ENCODE measurements at places on chromosomes 1 and 21.

DNA sequence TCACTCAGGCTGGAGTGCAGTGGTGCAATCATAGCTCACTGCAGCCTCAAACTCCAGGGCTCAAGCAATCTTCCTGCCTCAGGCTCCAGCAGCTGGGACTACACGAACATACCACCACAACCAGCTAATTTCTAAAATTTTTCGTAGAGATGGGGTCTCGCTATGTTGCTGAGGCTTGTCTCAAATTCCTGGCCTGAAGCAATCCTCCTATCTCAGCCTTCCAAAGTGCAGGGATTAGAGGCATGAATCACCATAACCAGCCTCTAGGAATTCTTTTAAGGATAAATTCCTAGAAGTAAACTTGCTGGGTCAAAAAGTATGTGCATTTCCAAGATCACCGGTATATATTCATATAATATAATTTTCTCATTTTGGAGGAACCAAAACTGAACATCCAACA is 17.6 kb upstream of the HUNK start:
- no peak for DNase-seq

GRCh38 chr1:188584119-188584518 is 1755.4 kb downstream of the PLA2G4A start:
- no peak for DNase-seq

GRCh38 chr1:159756397-159756796 is 24.4 kb upstream of the DUSP23 start:
- no peak for DNase-seq

DNA sequence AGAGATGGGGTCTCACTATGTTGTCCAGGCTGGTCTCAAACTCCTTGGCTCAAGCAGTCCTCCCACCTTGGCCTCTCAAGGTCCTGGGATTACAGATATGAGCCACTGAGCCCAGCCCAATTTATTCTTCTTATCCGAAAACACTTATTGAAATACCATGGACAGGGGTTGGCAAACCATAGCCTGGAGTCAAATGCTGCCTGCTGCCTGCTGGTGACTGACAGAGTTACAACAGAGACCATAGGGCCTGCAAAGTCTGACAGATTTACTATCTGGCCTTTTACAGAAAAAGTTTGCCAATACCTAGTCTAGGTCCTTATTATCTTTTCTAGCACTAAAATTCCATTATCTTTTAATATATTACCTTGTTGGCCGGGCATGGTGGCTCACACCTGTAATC is 87.1 kb upstream of the ZNF281 start:
- DNase-seq = no peak

- no peak for DNase-seq
These were observed 30.4 kb downstream of the WNT9A start for GRCh38 chr1:227917081-227917950.

GRCh38 chr1:66693856-66694255 is 58.4 kb upstream of the DYNLT5 start:
- no peak for DNase-seq

- no peak for DNase-seq
These were observed 40.3 kb downstream of the IER5 start for GRCh38 chr1:181128592-181129497.

DNA sequence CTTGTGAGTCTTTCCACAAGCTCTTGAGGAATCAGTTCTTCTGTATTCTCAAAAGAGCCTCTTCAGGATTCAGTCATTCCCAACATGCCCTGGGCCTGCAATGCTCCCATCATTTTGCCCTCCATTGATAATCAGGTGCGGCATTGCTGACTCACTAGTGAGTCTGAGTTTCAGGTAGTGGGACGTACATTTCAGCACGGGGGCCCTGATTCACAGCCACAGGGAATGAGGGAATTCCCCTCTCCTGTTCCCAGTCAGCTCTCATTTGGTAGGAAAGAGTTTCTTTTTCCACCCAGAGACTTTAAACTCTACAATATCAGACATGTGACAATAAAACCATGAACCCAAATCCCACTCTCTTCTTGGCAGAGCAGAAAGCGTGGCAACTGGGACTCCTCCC is 3.7 kb upstream of the IRF6 start:
- no peak for DNase-seq
